Stimulated activated CD8-positive, alpha-beta memory T cell treated with anti-CD3 and anti-CD28 coated beads, Interleukin-15, amount 100 ng/mL, for 1 hour (primary cell): ENCODE measurements at places on chromosomes 2 and 18.

DNA sequence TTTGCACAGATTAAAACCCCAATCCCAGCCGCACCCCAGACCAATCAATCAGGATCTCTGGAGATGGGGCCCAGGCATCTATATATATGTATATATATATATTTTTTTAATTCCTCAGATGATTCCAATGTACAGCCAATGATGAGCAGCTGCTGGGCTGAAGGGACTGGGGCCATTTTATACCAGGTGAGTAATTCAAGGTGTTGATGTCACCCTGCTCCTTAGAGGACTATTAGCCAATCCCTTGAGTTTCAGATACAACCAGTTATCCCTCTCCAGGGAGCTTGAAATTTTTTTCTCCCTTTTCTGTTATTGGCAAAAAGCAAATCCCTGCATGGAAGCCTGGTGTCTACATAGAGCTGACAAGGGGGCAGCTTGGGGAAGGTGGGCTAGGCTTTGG, 59.8 kb downstream of the MCFD2 start:
- DNase-seq, result no peak

GRCh38 chr18:36655074-36655473, 173.7 kb downstream of the TPGS2 start:
- no peak for DNase-seq

GRCh38 chr2:144004742-144005141, 515.2 kb downstream of the ZEB2 start:
- no peak for DNase-seq

GRCh38 chr18:45437366-45437765, 177.9 kb upstream of the SLC14A2 start:
- DNase-seq, result no peak

- DNase-seq, result no peak
These were observed 331.6 kb downstream of the DYSF start for GRCh38 chr2:71784734-71785511.

DNA sequence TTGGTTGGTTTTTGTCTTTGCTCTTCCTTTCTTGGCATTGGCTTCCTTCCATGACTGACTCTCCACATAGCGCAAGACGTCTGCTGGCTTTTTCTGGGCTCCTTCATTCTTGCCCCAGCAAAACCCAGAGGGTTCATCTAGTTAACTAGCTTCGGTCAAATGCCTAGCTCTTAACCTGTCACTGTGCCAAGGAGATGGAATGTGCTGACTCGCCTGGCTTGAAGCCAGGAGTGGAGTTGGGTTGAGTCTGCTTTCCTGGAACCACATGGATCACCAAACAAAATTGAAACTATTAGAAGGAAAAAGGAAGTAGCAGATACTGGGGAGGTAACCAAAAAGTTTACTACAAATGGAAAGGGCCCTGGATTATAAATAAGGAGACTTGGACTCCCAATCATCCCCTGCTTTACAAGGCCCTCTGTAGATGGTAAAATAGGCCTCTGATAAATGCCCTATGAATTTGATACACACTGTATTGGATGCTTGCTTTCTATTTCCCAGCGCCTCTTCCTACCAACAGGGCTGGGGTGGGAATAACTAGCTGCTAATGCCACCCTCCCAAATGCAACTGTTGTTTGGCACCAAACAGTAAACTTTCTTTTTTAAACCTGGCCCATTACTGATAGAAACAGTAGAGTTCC, 11.3 kb downstream of the MALT1 start:
- no peak for DNase-seq

DNA sequence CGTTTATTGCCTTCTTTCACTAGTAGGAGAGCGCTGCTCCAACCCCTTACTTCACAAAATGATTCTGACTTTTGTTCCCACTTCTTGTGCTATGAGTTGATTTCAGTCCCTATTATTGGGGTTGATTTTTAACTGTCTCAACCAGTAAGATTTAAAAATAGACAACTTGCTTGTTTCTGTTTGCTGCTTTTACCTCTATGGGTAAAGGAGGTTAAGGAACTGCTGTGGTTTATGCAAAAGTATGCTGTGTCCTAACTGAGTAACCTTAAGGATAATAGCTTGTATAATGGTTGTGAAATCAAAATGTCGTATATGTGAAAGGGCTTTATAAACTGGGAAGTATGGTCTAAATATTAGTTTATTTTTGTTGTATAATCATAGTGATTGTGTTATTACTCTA, 22.6 kb downstream of the ALMS1 start:
- DNase-seq, result no peak

DNA sequence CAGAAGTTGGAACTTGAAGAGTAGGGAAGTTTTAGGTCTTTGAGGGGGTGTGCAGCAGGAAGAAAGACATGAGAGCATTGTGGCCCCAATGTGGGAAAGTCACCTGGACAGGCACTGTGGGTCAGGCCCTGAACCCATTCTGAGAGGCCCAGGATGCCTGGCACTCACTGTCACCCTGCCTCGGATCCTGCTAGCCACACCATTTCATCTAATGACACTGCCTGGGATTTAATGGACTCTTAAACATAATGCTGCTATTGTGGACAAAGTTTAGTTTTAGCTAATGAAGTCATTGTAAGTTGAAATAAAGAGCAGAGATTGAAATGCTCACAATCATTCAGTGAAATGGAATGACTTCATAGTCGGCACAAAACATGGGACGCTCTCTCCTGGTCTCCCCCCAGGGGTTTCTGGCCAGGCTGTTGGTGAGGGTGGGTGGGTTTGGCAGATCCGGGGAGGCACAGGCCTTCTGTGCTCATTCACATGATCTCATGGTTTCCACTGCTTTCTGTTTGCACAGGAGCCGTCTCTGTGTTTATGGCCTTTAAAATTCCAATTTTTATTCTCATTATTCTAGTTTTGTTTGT, 141.8 kb upstream of the KLHL29 start:
- DNase-seq, result no peak

- DNase-seq, result no peak
These were observed 496.7 kb downstream of the EIPR1 start for GRCh38 chr2:2880938-2881337.

DNA sequence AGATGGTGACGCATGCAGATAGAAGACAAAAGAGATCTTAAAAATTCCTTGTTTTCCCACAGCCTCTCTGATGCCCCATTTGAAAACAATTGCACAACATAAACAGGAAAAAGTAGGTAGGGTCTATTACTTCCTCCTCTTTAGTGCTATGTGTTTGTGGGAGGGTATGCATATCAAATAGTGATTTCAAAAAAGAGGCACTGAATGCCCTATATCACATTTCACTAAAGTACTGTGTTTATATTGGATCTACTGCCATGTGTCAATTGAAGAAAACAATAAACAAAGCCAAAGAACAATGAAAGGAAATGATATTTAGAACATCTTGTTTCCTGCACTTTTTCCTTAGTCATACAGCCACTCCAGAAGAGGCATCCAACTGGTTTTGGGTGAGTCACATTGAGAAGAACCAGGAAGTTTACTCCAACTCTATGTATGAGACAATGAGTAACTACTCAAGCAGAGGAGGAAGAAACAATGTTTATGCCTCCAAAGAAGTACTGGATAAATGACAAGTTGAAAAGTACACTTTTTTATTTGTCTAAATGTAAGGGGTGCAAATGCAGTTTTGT, 583.6 kb downstream of the FBXO15 start:
- no peak for DNase-seq

GRCh38 chr2:181152701-181153100, 172.3 kb downstream of the UBE2E3 start:
- DNase-seq, result no peak

DNA sequence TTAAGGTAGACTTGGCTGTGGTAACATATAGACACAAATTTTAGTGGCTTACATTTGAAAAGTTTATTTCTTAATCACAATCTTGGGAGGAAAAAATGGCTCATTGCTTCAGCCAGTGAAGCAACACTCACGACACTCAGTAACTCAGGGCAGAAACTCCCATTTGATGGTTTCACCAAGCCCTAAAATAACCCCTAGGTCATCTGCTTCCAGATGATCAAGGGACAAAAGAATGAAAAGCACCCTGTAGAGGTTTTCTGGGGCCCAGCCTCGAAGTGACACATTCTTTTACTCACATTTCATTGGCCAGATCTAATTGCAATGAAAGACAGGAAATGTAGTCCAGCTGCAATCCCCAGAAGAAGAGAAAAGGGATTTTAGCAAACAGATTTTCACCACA, 275.9 kb downstream of the TMX3 start:
- no peak for DNase-seq

GRCh38 chr18:10442551-10442971, 11.9 kb upstream of the APCDD1 start:
- DNase-seq, result no peak

GRCh38 chr2:60319031-60319547, 234.4 kb downstream of the BCL11A start:
- DNase-seq, result no peak

GRCh38 chr2:66982766-66983165, 414.4 kb upstream of the ETAA1 start:
- no peak for DNase-seq

- DNase-seq, result no peak
These were observed 134.1 kb downstream of the FMNL2 start for GRCh38 chr2:152468899-152469692.

DNA sequence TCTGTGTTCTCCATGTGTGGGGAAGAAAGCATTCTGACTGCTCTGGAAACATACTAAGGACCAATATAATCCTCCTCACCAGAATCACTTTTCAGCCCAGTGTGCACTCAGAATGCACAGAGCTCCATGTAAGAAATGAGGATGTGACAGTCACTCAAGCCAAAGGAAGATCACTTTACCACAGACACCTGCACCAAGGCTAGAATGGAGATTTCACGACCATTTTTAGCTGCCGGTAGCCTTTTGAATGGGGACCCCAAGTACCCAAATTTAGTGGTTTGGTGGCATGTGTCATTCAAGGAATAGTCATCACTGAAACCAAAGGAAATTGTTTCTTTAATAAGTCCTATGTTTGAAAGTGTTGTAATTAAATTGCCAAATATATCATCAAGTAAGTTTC, 613.2 kb upstream of the ACVR2A start:
- DNase-seq, result no peak

DNA sequence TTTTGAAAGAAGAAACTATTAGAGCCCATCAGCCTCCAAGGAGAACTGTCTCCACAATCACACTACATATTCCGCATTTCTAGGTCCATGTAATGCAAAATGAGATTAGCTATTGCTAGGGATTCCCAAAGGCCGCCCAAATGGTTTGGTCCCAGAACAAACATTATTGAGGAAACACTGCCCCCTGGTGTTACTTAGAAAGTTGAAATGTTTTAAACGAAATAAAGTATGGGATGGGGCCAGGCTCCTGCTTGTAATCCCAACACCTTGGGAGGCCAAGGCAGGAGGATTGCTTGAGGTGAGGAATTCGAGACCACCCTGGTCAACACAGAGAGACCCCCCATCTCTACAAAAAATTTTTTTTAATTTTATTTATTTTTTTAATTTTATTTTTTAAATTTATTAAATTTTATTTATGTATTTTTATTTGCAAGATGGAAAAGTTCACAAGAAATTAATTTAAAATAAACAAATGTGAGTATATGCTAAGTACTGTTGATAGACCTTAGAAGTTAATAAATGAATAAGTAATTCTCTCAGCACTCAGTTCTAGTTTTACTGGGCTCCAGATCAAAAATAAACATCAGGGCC, 5.5 kb downstream of the NHEJ1 start:
- no peak for DNase-seq

GRCh38 chr2:219557791-219558785, 13.3 kb downstream of the OBSL1 start:
- DNase-seq, result no peak

DNA sequence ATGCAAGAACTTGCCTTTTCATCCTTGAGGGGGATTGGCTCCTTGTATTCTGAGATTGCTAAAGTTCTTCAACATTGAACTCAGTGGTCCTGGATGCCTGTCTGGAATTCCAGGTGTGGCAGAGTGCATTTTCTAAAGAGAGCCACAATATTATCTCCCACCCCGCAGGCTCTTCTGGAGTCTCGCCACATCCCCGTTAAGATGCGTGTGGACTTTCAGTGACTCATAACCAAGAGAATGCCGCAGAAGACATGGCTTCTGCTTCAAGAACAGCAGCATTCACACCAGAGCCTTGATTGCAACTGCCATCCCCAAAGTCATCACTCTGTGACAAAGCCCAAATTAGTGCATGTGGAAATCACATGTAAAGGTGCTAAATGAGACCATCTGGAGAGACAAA, 142.7 kb downstream of the CDH20 start:
- DNase-seq, result no peak

DNA sequence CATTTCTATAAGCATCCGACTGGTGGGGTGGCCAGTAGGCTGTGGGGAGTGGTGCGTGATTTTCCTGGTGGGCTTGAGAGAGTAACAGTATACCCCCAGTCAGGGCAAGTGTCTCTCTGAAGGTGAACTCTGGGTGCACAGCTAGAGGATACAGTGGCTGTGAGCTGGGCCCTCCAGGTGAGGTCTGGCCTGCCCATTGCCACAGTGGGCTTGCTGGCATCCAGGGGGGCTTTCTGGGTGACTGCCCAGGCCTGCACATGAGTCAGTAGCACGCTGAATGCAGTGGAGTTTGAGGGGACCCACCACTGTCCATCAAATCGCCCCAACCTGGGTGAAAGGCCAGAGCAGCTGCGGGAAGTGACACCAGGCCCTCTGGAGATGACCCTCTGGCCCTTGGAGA, 4.5 kb downstream of the STEAP3 start:
- no peak for DNase-seq

DNA sequence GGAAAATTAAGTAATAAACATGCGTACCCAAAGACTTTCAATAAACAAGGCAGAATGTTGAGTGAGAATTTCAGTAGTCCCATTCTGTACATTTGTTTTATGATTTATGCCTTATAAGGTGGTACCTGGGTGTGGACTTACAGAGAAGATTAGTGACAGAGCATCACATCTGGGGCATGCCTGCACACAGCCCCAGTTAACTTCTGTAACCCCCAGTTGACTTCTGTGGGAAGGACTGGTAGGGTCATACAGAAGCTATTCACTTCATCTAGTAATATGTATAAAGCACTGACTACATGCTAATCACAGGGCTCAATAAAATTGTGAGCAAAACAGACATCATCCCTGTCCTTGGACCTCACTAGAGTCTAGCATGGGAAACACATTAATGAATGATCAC, 16.1 kb downstream of the MREG start:
- DNase-seq, result no peak

DNA sequence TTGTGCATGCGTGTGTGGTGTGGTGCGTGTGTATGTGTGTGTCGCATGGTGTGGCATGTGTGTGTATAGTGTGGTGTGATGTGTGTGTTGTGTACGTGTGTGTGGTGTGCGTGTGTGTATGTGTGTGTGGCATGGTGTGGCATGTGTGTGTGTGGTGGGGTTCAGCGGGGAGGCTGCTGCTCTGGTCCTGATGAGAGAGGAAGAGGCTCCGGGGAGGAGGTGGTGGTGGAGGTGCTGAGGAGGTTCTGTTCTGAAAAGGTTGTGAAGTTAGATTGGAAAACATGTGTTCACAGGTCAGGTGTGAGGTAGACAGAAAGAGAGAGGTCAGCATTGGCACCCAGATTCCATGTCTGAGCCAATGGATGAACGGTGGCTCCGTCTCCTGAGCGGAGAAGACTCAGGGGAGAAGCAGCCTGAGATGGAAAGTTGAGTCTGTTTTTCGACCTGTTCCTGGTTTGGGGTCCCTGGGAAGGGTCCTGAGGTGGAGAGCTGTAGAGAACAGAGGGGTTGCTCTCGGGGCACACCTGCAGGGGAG, 67.2 kb upstream of the HDAC4 start:
- DNase-seq, result no peak

- no peak for DNase-seq
These were observed 280.5 kb upstream of the PIK3C3 start for GRCh38 chr18:41674506-41674905.
